ENCODE measurements at places on chromosomes 5 and 9.

- no peak for DNase-seq
Measured at GRCh38 chr5:93006915-93007314, 574.1 kb downstream of the NR2F1-AS1 start.

GRCh38 chr9:136939431-136939995 lies 5.0 kb downstream of the FBXW5 start:
- DNase-seq, result no peak

DNA sequence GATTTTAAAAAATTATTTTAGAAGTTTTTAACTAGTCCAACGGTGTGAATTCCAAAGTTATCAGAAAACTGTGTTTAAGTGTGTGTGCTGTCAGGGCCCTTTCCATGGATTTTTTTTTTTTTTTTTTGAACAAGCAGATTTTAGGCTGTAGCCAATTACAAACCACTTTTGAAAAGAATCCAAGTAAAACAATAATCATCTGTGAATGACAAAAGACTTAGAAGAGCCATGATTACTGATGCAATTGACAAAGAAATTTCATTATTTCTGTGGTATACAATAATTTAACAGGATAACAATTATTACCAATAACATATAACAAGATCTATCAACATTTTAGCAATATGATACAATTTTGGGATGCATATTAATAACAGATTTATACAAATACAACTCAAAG lies 16.2 kb upstream of the PAIP1 start:
- no peak for DNase-seq

GRCh38 chr5:53019320-53019719 lies 30.2 kb downstream of the ITGA2 start:
- DNase-seq, result no peak

DNA sequence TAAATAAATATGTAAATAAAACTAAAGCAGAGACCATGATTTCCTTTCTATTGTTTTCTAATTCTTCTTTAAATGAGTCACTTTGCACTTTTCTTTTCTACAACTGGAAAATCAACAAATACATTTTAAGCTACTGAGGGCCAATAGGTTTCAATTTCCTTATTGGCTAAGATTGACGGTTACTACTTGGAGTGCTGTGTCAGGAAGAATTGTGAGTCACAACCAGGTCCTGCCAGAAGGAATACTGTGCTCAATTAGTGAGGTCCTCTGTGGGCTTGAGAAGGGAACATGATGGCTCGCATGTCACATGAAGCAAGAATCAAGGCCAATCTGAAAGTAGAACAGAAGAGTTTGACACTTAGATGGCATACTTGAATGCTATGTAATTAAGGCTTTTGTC lies 110.8 kb downstream of the HMHB1 start:
- DNase-seq, result no peak

DNA sequence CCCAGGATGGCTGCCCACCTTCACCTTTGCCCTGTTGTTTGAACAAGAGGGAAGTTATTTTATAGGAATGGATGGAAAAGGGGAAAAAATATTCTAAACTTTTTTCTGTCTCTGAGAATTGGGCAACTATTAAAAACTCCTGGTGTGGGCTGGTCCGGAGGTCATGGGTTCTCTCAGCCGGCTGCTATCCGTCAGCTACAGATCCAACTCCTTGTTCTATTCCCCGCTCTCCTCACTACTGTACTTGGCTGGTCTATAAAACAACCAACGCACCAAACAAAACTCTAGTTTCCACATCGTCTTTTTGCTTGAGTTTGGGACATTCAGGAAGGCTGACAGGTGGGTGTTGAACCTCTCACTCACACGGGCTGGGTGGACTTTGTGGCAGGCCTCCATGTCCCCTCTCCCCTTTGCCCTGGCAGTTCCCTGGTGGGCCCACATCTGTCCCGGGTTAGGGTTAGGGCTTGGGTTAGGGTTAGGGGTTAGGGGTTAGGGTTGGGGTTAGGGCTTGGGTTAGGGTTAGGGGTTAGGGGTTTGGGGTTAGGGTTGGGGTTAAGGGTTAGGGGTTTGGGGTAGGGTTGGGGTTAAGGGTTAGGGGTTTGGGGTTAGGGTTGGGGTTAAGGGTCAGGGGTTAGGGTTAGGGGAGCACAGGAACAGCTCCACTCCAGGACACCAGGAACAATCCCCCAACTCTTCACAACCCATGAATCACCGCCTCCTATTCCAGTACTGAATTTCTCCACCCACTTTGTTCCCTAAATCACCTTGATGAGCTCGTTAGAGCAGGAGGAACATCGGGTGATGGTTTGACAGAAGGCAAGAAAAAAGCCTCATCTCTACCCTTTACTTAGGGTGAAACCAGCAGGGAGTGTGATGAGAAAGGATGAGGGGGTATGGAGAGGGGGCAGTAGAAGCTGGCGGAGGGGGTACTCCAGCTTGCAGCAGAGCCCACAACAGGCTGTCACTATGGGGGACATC lies 302.1 kb upstream of the IRX4 start:
- DNase-seq, result peak; percentile 29

- DNase-seq, result no peak
Measured at GRCh38 chr5:81334304-81335061, 33.1 kb downstream of the ZCCHC9 start.

DNA sequence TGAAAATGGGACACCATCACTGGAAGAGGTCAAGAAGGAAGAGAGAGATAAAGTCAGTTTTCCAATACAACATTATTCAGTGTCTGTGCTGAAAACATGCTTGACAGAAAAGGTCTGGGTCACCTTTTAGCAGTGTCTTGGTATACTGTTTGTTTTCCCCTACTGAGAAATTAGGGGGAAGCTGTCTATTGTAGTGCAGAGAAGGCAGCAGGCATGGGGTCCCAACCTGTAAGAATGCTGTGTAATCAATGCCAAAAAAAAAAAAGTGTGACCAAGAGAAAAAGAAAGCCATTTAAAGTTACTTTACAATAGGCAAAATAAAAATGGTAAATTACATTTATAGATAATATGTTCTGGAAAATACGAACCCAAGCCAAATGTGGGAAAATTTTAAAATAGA lies 139.3 kb downstream of the RAB3C start:
- no peak for DNase-seq

DNA sequence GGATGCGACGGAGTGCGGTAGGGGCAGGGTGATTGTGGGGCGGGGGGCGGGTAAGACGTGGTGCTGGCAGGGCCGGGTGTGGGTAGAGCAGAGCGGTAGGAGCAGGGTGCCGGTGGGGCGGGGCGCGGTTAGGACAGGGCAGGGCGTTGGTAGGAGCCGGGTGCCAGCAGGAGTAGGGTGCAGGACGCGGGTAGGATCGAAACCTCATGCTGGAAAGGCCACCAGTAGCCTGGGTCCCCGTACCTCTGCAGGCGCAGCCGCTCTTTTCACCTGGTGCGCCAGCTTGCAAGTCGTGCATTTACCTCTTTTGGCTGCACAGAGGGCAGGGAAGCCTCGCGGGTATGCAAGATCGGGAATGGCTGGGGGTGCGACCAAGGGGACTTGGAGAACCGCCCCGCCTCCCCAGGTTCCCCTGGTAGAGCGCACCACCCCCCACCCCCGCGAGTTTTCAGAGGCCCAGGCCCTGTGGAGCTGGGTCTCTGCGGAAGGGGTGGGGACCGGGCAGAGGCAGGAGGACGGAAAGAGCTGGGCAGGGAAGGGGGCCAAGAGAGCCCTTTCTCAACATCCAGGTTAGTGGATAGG lies 104.8 kb upstream of the SIMC1 start:
- no peak for DNase-seq

- DNase-seq, result no peak
Measured at GRCh38 chr5:42943931-42944631, 96.0 kb downstream of the ANXA2R start.

DNA sequence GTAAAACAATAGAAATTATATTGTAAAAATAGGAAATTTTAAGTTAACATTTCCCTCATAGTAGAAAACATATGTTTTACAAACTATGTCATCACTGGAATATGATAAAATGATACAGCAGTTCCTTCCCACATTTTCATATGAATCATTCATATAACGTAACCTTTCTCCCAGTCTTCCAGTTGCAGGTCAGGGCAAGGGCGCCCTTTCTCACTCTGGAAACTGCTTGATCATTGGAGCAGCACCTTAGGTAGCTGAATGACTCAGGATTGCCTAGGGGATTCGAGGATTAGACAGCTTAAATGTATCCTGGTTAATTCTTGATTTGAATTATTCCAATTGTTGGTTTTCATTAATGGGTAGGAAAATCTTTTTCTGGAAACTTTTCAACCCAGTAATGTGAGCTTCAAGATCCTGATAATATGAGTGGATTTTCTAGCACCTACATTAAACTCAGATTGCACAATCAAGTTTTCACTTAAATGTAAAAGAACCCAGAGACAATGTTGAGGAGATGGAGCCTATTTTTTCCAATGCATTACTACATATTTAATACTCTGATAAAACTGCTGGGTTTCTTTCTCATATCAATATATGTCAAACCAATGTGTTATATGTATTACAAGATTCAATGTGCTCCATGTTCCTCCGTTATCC lies 32.6 kb upstream of the ANXA1 start:
- no peak for DNase-seq

DNA sequence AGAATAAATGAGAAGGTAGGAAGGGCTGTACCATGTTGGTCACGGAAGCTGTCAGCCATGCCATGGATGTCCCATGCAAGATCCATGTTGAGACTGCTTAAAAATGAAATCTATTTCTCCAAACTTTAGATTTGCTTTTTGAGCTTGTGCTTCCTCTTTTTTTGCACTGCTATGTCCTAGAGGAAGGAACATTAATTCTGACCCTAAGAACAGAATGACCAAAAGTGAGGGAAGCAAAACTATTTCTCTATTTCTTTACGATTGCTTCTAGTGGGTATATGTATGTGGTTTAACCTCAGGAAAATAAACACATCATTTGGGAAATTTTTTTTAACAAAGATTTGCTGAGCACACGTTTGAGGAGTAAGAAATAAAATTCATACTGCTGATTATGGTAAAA lies 84.6 kb downstream of the USP20 start:
- no peak for DNase-seq

DNA sequence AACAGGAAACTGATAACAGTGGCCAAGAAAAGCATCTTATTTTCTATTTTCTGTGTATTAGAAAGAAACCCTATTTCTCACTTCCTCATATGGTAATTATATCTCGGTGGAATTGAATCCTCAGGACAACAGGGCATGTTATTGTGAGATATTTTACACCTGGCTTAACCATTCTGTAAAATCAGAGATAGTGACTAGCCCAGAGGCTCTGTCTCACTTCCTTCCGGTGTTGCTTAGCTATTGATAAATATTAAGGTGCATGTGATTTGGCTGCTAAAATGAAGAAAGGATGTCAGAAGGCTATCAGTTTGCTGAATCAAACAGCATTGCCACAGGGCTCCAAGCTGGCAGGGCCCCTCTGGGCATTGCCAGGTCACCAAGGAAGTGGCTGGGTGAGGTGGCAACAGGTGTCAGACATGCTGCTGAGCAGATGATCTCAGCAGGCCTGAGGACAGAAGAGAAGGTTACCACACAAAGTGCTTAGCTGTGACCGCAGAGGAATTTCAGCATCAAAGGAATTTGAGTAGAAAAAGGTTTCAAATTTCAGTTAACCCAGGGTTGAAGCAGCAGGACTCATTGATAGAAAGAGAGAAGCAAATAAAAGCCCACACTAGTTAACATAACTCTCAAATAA lies 330.7 kb downstream of the PDE4D start:
- no peak for DNase-seq

- DNase-seq, result no peak
Measured at GRCh38 chr5:131932235-131932634, 13.2 kb downstream of the MEIKIN start.

DNA sequence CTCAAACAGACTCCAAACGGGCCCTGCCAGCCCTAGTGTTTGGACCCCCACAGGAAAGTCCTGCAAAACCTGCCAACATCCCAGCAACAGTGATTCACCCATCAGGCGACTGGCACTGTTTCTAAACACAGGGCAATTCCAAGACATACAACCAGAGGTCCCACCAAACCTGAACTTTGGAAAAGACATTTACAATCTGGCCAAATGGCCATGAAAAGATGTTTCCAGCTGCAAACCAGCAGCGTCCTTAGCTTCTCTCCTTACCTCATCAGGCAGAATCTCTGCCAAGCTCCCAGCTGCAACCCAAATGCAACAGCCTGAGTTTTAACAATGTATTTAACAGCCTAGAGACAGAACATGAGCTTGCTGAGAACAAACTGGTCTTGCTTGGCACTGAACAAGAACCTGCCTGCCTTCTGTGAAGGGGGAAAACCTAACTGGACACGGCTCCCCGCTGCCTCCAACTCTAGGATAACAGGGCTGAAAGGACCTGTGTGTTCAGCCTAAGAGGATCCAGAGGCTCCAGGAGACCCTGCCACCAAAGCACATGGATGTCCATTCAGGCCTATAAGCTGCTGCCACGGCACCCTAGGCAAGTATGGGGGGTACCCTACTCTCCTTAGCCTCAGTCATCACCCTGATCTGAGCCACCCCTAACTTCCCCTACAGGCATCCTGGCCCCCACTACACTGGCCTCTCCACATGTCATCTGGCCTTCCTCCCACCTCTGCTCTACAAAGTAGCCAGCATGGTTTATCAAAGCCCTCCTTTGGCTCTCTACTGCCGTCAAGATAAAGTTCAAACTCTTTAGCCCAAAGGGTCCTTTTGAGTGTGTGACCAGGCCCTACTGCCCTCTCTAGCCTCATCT lies 5.6 kb downstream of the P4HA2 start:
- DNase-seq, result peak; percentile 41

DNA sequence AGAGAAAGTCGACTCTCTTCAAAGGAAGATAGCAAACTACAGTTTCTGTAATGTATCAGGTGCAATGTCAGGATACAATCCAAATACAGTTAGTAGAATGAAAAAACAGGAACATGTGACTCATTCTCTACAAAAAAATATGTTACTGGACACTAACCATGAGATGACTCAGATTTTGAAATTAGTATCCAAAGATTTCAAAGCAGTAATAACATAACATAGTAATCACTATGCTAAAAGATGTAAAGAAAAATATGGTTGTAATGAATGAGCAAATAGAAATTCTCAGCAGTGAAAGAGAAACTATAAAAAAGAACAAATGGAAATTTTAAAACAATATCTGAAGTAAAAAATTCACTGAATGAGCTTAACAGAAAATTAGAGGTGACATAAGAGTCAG lies 42.3 kb downstream of the SHOC1 start:
- DNase-seq, result no peak

DNA sequence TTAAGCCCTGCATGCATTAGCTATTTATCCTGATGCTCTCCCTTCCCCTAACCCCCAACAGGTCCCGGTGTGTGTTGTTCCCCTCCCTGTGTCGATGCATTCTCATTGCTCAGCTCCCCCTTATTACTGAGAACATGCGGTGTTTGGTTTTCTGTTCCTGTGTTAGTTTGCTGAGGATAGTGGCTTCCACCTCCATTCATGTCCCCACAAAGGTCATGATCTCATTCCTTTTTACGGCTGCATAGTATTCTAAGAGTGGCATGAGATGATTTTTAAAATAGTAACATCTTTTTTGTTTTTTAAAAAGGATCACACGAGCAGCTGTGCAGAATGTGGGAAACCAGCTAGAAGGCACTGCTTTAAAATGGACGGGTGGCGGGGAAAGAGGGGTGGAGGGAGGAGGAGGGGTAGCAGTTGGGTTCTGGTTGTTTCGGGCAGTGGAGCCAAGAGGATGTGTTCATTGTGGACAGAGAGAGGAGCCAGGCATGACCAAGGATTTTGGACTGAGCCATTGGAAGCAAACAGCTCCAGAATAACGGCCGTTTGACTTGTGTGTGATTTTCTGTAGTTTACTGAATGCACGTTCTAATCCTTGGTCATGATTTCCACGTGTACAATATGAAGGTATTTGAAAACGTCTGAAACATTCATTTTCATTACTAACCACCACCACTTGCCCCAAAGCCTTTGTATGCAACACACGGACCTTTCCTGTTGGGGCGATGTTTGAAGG lies 1.7 kb upstream of the TENT4A start:
- no peak for DNase-seq

All from cardiac septum (tissue), 1 donor.